ENCODE measurements at places on chromosomes 2 and 18.

- no peak for DNase-seq
Measured at GRCh38 chr2:165793779-165794535, at the start of gene GALNT3. GALNT3 (minus strand) TSS chr2:165794247; CDS start chr2:165770700, 23,547 bp downstream.

DNA sequence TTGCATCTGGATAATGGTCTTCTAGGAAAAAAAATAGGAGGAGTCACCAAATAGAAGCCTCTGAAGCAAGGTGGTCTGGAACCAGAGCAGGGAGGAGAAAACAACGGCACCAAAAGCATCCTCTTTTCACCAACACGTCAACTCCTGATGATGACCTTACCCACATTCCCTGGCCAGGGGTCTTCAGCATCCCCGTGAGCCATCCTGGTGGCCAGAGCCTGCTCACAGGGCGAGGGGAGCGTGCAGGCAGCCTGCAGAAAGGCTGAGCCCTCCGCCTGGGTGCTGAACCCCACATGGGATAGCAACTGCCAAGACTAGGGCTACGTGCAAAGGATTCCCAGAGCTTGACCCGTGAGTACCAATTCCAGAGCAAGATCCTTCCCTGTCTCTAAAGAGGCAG, 191.0 kb downstream of the NDUFA10 start:
- DNase-seq: no peak

GRCh38 chr2:7830616-7831015, 851.2 kb upstream of the ID2 start:
- DNase-seq: no peak

DNA sequence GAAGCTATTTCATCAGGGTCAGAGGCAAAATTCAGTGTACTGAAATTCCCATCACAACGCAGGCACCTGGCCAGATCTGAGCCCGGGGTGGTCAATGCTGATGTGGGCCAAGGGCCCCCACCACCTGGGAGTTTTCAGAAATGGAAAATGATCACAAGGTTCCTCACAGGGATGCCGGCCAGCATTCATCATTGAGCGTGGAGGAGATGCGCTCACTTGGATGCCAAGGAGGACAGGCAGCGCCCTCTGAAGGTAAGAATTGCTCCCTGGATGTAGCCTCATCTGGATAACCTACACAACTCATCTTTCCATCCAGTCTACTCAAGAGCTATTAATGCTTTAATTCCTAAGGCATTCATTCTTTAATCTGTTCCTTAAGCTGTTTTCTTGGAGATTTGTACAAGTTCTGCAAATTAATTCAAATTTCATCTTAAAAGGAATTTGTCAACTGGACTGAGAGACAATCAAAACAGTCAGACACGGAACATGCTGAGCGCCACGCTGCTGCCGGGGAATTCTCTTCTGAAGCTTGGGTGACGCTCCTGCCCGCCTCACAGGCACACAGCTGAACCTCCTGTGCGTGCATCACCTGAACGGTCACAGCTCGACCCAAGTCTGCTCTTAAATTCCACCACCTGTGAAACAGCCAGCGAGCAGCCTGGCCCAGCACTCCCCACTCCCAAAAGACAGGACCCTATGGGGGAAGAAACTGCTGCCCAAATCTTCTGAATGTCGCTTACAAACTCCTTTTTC, 206.7 kb downstream of the HDAC4 start:
- no peak for DNase-seq

DNA sequence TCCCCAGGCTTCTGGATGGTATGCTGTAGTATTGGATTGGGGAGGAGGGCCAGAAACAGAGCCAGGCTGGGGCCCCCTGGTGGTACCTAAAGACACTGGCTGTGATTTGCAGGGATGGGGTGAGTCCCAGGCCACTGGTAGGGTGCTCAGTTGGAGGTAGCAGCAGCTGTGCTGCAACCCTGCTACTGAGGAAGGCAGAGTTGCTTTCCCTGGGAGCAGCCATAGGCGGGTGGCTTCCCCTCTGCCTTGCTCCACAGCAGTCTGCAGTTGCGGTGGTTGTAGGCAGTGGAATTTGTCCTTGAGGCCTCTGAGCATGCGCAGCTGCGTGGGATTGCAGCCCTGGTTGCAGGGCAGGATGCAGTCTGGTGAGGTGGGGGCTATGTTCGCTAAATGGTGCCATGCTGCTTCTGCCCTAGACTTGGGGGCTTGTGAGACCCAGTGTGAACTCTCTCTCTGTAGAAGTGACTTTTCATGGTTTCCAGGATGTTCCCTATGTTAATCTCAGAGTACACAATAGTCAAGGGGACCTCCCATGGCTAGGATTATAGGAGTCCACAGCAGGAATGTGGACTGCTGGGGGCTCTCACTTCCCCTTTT, 443.5 kb downstream of the XIRP2 start:
- DNase-seq: no peak

Measured in smooth muscle cell of the brain vasculature (primary cell).